ENCODE measurements at places on chromosomes 1 and 21. TPM values are rescaled to one million over a fixed set of nuclear protein-coding genes. Genes with fewer than 3 reads are reported as not detected.

GRCh38 chr1:196193896-196194559, 414.2 kb downstream of the KCNT2 start:
- peaks cover 11% of the 10 kb centered on the region for H3K4me1 ChIP-seq
- no peaks in the 10 kb centered on the region for H3K27me3 ChIP-seq
- no peak for DNase-seq
- no peak overlapping the region for H3K27ac ChIP-seq

- no peak overlapping the region for H3K4me3 ChIP-seq
- no peaks in the 10 kb centered on the region for H3K27me3 ChIP-seq
- no peak for DNase-seq
Measured at GRCh38 chr1:91759076-91759475, 126.9 kb downstream of the TGFBR3 start.

DNA sequence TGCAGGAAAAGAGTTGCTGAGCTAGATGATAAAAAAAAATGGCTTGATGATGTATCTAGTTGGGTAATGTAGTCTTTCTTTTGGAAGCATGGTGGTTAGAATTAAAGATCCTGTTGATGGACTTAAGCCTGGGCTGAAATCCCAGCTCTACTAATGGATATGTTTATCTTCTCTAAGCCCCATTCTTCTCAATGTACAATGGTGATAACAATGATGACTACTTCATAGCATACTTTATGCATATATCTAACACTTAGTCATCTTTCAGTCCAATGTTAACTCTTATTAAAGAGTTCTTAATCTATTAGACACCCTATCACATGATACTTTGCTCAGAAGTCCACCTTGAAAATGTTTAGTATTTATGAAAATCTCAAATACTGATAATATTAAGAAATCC, 189.5 kb downstream of the PLA2G4A start:
- H3K27ac ChIP-seq: no peak overlapping the region
- H3K4me3 ChIP-seq: no peak overlapping the region
- H3K27me3 ChIP-seq: no peaks in the 10 kb centered on the region
- no peaks in the 10 kb centered on the region for H3K4me1 ChIP-seq

- H3K36me3 ChIP-seq: peaks cover under 1% of the 10 kb centered on the region
- DNase-seq: no peak
- no peak overlapping the region for H3K27ac ChIP-seq
- H3K4me1 ChIP-seq: no peaks in the 10 kb centered on the region
- H3K27me3 ChIP-seq: peaks cover 27% of the 10 kb centered on the region
Measured at GRCh38 chr21:35965699-35966098, 94.6 kb downstream of the SETD4 start.

The KRTAP10-4 gene
- not detected for total RNA-seq

Measured in MCF 10A (cell line).